ENCODE measurements at places on chromosomes 7 and 10.

- DNase-seq: no peak
These were observed 173.5 kb downstream of the SEMA3E start for GRCh38 chr7:83475420-83475819.

- DNase-seq: no peak
These were observed 48.5 kb upstream of the MKX start for GRCh38 chr10:27794157-27794556.

DNA sequence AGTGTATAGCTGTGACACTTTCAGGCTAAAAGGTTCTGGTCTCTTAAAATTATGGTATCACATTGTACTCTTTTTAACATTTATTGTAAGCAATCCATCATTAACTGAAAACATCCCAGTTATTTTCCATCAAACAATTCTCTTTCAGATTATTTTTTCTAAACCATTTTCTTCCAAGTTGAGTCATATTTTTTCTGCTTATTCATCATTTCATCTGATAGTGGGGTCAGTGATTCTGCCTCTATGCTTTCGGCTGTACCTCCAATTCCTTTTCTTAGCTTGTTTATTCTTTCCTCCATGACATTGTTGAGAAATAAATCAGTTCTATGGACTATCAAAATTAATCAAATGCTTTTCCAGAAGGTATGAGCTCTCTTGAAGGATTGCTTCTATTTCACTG, 609 bp upstream of the PNLIP start:
- no peak for DNase-seq

- no peak for DNase-seq
These were observed 156.5 kb upstream of the NPS start for GRCh38 chr10:127392351-127393235.

- no peak for DNase-seq
These were observed 246.7 kb upstream of the TPK1 start for GRCh38 chr7:145082366-145083161.

GRCh38 chr10:78173360-78174015, 139.8 kb downstream of the RPS24 start:
- DNase-seq: no peak

DNA sequence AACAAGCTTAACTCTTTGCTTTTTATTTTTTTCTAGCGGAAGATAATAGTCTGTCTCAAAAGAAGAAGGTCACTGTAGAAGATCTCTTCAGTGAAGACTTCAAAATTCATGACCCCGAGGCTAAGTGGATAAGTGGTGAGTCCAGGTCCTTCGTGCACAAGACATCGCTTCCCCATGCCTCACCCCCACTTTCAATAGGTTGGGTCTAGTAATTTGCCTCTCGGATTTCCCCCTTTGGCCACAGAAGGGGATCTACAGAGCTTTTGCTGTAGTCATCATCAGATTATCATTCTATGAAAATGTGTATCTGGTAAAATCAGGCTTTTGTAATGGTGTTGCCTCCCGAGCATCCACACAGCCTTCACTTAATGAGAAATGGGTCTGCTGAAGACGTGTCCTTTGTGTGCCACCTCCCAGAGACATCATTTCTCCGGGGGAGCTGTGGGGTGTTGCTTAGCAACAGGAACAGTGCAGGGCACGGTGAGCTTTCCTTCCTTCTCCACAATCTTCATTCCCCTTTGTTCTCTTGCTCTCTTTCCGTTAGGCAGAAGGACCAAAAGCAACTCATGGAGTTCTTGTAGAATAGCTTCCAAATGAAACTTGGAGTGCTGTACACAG, 422.8 kb downstream of the DPP6 start:
- no peak for DNase-seq

- no peak for DNase-seq
These were observed 287.5 kb upstream of the NPVF start for GRCh38 chr7:25515633-25516275.

DNA sequence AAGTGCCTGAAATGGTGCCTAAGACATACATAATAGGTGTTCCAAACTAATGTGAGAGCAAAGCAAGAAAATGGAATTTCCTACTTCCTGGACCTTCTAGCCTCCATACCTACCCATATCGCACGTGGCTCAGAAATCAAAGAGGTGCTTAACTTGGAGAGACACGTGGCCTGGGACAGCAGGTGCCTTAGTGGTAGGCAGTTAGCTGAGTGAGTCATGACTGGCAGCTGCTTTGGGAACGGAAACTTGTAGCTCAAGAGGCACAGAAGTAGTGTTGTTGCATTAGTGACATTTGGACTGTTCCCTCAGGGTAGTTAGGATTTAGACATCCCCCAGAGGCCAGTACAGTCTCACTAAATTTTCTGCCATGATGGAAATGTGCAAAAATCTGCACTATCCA, 12.0 kb upstream of the BMPER start:
- no peak for DNase-seq

DNA sequence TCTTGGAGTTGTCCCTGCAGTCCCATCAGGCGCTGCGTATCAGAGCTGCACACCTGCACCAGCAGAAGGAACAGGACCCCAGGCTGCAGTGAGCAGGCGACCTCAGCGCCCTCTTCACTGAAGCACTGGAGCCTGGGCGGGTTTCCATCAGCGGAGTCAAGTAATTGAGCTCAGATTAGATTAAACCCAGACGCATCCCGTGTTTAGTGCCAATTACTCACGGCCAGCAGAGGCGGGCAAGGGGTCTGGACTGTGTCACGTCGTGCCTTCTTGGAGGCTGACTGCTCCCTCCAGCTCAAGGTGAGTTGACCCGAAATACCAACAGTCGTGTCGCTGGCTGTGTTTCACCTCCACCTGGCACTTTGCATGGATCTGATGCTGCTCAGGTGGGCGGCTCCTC, 123.6 kb downstream of the CXCL12 start:
- no peak for DNase-seq

DNA sequence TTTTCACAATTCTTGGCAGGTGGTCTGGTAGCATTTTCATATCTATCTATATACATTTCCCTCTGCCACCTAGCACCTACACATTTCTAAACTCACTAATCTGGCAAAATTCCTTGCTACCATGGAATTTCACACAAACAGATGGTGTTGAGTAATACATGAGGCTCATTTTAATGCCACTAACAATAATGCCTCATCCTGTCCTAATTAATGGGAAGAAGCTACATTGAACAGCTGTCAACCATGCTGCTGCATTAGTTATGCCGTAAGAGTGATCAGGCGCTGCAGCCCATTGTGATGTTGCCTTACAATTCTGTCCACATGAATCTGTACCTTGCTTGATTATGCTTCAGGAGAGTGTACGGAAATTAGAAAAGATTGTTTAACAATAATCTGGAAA, 23.2 kb downstream of the COL1A2 start:
- DNase-seq: no peak

DNA sequence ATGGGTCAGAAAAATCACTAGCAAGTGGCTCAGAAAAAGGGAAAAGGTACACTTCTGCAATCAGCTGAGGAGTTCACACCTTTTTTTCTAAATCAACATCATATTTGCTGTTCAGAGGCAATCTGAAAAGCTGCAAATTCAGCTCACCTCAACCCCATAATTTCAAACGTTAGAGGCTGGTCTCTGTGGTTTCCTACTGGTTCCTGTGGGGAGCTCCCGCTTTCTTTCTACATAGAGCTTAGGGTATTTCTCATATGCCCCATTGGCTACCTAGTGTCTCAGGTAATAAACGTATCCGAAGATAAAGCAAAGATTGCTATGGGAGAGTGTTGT, 5.2 kb upstream of the ZNF22 start:
- no peak for DNase-seq

Measured in non-pigmented ciliary epithelial cell (primary cell).